ENCODE measurements at places on chromosomes 2 and 18.

- DNase-seq: peak; percentile 19
These were observed 14.6 kb upstream of the NFATC1 start for GRCh38 chr18:79380816-79381806.

- DNase-seq: no peak
These were observed 81.0 kb upstream of the PMAIP1 start for GRCh38 chr18:59818769-59819168.

- DNase-seq: no peak
These were observed 83.3 kb upstream of the MAP4K4 start for GRCh38 chr2:101614127-101614759.

DNA sequence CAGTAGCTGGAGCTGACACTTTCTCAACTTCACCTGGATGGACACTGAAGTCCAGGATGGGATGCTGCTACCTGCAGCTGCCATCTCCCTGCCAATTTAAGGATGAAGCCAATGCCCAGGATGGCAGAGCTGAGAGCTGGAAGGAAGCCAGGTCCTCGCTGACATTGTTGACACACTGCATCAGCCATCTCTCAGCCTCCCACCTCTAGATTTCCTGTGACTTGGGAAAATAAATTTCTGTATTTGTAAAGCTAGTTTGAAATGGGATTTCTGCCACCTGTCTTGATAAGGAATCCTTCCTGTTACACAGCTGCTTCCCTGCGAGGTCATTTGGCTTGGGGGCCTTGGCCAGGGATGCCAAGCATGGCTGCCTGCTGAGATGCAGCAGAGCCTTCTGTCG is 43.5 kb downstream of the KCTD1 start:
- peak; percentile 3 for DNase-seq

GRCh38 chr18:42931491-42931890 is 184.0 kb downstream of the RIT2 start:
- no peak for DNase-seq

All from NCI-H1694 treated with DMSO at 0.1 percent for 48 hours (cell line).